Neural crest cell (in vitro differentiated cells): ENCODE measurements at places on chromosomes 16 and 17.

GRCh38 chr17:8888704-8889302, 21.3 kb upstream of the PIK3R6 start:
- DNase-seq: no peak

DNA sequence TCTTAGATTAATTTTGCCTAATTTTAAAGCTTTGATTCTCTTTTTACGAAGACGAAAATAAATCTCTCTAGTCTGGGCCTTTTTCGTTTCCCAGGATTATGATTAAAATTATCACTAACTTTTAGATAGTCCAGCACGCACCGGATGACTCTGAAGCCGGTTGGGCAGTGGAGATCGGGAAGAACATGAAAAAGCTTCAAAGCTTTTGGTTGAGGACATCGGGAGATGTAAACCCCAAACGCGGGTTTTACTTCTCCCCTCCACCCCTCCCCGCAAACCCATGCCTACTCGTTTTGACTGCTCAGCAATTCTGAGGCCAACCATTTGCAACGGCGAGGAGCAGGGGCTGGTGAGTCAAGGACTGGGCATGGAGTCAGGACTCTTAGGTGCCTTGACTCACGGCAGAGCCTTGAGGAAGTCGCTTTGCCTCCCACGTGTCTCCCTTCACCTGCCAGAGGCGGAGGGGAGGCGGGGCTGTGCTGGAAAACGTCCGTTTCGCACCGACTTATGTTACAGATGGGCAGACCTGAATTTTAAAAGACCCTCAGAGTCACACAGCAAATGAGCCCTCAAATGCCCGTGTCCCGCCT, 989 bp upstream of the DUSP14 start:
- DNase-seq: peak; percentile 6

DNA sequence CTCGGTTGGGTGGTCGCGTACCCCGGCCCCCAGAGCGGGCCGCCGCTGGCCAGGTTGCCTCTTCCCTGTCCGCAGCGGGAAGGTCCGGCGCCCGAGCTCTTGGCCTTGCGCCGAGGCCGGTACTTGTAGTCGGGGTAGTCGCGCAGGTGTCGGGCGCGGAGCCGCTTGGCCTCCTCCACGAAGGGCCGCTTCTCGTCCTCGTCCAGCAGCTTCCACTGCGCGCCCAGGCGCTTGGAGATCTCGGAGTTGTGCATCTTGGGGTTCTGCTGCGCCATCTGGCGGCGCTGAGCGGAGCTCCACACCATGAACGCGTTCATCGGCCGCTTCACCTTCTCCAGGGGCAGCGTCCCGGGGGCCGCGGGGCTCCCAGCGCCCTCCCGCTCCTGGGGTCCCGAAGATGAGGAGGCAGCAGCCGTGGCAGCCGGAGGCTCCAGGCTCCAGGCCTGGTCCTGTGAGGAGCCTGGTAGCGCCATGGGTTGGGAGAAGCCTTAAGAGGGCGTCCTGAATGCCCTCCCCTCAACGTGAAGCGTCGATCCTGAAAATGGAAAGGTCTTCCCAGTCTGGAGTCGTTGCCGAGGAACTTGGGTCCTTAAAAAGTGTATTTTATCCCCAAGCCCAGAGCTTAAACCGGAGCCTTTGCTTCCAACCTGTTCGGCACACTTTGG, 558 bp downstream of the SOX15 start:
- peak; percentile 68 for DNase-seq

DNA sequence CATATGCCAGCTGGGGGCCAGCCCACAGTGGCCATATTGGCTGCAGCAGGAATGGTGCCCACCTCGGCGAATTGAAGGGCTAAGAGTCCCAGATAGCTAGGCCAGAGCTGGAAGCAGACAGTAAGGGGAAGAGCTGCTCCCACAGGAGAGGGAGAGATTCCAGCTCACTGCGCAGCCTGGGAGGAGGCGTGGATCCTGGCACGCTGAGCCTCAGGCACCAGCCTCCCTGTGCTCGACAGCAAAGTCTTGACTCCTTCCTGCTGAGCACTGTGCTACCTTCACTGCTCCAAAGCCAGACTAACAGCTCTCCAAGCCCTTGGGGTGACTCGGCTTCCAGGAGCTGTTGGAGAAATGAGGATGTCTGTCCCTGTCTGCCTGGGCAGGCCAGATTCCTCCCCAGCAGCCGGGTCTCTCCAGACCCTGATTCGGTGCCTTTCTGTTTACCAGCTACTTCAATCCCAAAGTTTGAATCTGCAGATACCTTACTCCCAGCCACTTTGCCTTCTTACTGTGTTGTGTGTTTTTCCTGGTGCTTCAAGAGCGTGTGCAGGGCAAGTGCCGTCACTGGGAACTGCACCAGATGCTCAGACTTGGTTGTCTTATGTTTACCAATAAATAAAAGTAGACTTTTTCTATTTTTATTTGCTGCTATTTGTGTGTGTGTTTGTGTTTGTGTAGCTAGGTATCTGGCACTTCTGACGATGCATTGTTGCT, 9.1 kb downstream of the CBX2 start:
- DNase-seq: no peak

GRCh38 chr17:76865174-76865573, 3.0 kb upstream of the MGAT5B start:
- no peak for DNase-seq

DNA sequence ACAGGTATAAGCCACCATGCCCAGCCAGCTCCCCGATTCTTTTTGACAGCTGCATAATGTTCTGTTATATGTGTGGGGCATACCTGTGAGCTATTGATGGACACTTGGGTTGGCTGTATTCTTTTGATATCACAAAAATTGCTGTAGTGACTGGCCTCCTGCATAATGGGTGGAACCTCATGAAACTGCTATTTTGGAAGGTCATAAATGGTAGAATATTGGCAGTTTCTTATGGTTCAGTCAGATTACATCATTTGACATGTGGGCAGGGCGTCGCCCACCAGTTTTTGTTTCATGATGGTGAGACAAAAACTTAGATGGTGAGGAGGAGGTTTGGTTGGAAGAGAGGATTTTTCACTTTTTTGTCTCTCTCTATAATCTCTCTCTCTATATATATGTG, 26.7 kb upstream of the POLR3E start:
- no peak for DNase-seq

DNA sequence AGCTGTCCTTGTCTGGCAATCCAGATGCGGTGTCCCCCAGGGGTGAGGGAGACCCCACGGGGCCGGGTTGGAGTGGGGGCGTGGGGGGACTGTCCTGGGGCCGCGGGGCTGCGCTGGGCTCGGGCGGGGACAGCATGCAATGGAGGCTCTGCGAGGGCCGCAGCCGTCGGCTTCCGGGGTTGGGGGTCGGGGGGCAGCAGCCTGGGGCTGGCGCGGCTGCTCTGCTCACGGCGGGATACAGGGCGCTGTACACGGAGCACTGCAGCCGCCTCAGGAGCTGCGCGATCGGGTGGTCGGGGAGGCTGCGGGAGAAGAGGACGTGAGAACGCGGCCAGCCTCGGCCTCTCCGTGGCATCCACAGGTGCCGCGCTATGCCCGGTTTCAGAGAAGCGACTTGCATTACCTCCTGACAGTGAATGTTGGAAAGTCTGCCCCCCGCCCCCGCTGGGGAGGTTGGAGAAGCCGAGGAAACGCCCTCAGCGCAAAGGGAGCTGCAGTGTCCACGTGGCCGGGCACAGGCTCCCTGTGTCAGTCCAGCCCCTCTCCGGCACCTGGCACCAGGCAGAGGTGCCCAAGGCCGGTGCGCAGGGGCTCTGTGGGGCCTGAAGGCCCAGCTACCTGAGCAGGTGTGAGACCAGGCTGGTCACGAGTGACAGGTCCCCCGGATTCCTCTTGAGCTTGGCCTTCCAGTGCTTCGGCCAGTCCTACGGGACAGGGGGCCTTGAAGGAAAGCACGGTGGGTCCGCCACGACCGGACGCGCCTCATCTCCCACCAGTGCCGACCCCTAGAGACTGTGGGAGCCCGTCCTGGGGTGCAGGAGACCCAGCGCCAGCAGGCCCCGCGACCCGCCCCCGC, 9.4 kb upstream of the SPATA2L start:
- DNase-seq: no peak

DNA sequence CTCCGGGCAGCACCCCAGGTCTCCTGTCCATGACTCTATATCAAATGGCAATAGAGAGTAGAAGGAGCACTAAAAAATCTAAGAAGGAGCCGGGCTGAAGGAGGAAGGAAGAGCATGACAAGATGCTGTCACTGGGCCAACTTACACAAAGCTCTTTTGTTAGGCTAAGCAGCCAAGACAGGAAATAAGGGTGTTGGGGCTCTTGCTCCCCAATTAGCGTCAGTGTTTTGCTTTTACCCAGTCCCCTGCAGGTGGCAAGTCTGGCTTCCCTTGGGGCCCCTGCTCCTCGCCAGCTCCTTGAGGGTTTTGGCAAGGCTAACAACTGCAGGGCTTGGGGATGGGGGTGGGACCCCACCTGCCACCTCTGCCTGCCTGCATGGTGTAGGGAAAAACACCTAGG, 120.5 kb downstream of the CCT6B start:
- no peak for DNase-seq

DNA sequence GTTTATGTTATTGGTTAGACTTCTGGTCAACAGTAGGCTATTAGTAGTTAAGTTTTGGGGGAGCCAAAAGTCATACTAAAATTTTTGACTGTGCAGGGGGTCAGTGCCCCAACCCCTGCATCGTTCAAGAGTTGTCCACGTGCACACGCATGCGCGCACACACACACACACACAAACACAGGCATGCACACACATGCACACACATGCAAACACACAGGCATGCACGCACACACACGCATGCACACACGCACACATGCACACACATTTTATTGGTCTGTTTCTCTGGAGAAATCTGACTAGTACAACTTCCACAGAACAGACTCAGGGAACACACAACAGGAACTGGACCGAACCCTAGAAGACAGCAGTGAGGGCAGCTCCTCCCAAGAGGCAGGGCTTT, 24.4 kb upstream of the USP10 start:
- no peak for DNase-seq

GRCh38 chr17:80441133-80441578, 26.2 kb downstream of the ENDOV start:
- peak; percentile 88 for DNase-seq

DNA sequence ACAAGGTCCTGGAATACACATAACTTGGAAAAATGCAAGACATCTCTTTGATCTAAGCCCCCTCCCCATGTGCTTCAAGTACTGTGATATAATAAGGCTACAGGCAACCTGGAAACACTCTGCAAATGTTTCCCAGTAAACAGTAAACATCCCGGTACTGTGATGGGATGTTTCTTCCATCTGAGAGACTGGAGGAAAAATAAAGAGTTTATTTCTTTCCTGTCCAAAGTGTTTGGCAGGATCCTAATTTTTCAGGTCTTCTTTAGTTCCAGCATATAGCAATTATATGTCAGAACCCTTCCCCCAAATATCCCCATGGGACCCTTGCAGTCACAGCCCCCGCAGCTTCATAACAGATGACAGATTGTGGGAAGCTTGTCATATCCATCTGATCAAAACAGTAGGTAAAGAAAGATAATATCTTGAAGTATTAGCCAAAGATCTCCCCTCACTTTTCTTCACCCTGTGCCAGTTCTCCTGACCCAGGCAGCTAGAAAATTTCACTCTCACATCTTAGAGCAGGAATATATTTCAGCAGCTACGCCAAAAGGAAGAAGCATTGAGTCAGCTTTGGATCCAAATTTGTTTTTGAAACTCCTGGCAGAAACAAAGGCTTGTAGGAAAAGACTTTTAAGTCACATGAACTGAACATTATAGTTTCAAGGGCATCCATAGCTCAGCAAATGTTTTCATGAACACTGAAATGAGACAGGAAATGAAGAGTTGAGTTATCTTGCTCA, 141.3 kb downstream of the HS3ST3A1 start:
- DNase-seq: no peak

GRCh38 chr17:4049546-4049945, 85.3 kb upstream of the ATP2A3 start:
- no peak for DNase-seq

- DNase-seq: peak; percentile 26
Measured at GRCh38 chr17:18319604-18320256, 4.6 kb downstream of the SMCR8 start.

- DNase-seq: no peak
Measured at GRCh38 chr17:31329221-31329620, 7.8 kb upstream of the EVI2A start.

DNA sequence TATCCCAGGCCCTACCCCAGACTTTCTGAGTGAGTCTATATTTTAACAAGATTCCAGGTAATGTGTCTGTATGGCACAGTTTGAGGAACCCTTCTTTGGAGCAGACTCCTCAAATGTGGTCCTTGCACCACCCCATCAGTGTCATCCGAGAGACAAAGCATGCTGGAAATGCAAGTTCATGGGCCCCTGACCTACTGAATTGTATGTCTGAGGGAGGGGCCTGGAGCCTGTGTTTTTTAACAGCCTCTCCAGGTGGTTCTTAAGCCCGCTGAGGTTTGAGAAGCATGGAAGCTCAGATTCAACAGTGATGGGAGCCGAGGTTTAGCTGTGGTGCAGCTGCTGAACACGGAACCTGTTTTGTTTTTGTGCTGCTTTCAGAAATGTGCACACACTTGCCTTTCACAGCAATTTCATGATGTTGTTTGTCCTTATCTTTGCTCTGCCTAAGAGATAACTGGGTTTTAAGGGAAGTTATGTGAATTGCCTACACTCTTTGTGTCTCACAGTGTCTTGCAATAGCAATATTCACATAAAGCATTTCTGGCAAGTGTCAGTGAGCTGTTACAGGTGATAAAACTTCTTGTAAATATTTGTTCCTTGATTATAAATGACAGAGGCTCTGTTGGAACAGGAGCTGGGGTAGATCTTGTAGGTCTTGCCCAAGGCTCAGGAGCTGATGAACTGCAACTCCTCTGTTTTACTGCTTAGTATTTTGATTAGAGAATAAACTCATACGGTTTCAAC, 32.0 kb upstream of the IL34 start:
- DNase-seq: no peak

DNA sequence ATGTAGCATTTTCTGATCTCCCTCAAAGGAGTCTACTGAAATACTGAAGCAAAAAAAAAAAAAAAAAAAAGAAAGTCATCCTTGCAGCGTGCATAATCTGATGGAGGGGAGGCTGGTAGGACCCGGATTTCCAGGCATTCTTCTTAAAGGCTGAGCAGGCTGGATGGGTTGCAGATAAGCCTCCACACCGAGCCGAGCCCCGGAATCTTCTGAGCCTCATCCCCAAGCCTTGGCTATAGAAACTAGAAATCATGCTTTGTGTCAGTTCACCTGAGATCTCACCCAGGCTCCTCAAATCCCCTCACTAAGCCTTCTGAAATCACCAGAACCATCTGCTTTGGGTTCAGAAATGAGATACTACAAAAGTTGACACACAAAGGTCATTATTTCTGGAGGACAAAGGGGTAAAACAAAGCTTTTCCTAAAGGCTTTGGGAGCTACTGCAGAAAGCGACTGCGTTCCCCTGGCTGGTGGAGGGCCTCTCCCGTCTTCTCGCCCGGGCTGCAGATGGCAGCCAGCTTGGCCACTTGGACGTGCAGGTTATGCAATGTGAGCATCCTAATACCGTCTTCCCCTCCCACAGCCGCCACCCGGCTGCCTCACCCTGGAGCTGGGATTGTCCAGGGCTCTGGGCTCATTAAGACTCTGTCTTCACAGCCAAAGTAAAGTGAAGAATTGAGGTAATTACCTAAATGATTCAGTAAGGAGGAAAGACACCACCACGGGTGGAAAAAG, 4.7 kb upstream of the CACNG4 start:
- DNase-seq: no peak

GRCh38 chr16:56261656-56262055, 70.4 kb downstream of the GNAO1 start:
- no peak for DNase-seq

GRCh38 chr16:70476272-70477020, 22.1 kb downstream of the FCSK start:
- DNase-seq: no peak

- DNase-seq: no peak
Measured at GRCh38 chr16:24013864-24014645, 178.3 kb downstream of the PRKCB start.

- DNase-seq: no peak
Measured at GRCh38 chr16:55641430-55642056, 14.2 kb upstream of the SLC6A2 start.
